T-helper 22 cell (primary cell): ENCODE measurements at places on chromosomes 3 and 15.

- no peak for DNase-seq
These were observed 3.7 kb downstream of the EFCC1 start for GRCh38 chr3:129004639-129005295.

- no peak for DNase-seq
These were observed 990 bp upstream of the CLDN1 start for GRCh38 chr3:190323246-190323626.

DNA sequence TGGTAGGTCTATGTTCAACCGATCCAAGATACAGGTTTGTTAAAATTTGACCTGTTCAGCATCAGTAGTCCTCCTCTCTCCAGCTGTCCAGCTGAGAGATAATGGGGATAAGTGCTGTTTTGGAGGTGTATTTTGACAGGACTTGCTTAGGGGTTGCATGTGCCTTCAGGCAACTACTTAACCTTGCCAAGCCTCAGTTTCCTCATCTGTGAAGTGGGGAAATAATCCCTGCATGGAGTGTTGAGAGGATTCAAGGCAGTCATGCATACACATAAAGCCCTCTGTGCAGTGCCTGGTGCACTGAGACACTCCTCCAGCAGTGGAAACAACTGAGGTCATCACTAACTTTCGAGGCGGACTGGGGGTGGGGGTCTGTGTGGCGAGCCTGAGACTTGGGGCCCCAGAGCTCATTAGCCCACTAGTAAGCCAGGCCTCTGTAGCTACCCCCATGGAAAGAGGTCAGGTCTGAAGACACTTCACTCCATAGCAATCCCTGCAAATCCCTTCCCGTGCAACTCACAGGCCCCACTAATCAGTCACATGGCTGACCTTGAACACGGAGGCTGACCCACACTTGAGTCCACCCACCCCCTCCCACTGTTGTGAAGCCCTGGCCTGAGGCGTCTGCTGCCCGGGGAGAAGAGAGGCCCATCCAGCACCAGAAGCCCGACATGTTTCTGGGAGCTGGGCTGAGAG lies 25.9 kb upstream of the SLC6A6 start:
- no peak for DNase-seq

- DNase-seq: no peak
These were observed 112.1 kb upstream of the NPHP3 start for GRCh38 chr3:132834356-132834755.

DNA sequence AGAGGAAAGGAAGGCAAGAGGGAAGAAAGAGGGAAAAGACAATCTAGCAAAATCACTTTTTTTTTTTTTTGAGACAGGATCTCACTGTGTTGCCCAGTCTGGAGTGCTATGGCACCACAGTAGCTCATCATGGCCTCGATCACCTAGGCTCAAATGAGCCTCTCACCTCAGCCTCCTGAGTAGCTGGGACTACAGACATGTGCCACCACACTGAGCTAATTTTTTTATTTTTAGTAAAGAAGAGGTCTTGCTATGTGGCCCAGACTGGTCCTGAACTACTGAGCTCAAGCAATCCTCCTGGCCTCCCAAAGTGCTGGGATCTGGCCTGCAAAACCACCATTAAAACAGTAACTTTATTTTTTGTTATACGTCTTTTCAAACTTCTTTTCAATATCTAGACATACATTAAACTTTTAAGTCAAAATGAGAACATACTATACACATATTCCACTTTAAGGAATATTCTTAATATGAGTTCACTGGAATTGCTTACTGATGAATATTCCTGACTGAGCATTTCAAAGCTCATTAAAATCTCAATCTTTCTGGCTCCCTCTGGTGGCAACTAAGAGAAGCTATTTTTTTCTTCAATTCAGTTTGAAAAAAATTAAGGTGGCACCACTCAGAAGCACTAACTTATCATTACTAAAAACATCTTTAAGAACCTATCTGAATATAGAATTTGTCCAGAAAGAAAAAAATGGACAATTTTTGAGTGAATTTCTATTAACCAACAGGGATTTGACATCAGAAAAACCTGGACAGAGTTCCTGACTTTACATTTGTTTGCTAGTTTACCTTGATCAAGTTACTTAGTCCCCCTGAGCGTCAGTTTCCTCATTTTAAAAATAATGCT lies 40.9 kb downstream of the UACA start:
- DNase-seq: no peak

DNA sequence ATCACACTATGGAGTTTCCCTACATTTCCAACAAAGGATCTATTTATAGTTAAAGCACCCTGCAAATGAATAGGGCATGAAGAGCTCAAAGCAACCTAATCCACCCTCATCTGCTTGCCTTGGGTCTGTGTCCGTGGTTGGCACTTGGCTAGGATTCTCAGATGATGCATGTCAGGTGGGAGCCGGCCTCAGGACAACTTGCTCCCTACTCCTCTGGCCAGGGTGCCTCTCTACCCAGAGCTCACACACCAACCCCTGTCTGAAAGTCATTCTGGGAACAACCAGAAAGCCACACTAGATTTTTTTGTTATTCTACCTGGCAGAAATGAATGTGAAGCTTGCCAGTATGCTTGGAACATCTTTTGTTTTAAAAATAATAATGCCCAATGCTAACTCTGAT lies 13.2 kb downstream of the ARHGEF3 start:
- no peak for DNase-seq

GRCh38 chr3:132660811-132661070 lies 612 bp downstream of the UBA5 start:
- DNase-seq: no peak

GRCh38 chr15:78102741-78103140 lies 10.4 kb downstream of the SH2D7 start:
- no peak for DNase-seq

DNA sequence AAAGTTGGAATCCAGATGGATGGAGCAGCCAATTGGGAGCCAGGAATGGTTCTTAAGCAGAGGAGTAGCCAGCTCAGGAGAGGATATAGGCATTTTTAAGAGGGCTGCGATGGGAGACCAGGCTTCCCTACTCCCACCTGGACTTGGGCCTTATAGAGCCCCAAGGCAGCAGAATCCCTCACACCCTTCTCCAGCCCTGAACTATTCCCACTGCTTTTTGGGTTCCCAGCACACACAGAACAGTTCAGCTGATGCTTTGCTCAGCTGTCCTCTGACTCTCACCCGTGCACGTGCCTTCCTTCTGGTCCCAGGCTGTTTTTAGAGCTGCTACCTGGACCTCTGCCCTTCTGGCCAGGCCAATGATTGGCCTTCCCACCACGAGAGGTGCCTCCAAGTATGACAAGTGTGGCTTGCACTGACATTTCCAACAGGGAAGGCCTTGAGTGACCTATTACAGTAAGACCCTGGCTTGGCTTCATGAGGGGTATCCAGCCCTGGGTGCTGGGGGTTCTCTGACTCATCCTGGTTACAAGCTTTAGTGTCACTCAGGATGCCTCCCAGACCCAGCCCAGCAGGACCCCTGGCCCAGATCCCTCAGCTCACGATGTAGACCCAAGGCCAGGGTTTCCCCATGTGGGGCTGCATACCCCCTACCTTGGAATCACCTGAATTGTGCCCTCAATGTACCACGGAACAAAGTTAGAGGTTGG lies 25.2 kb downstream of the NOX5 start:
- DNase-seq: no peak

DNA sequence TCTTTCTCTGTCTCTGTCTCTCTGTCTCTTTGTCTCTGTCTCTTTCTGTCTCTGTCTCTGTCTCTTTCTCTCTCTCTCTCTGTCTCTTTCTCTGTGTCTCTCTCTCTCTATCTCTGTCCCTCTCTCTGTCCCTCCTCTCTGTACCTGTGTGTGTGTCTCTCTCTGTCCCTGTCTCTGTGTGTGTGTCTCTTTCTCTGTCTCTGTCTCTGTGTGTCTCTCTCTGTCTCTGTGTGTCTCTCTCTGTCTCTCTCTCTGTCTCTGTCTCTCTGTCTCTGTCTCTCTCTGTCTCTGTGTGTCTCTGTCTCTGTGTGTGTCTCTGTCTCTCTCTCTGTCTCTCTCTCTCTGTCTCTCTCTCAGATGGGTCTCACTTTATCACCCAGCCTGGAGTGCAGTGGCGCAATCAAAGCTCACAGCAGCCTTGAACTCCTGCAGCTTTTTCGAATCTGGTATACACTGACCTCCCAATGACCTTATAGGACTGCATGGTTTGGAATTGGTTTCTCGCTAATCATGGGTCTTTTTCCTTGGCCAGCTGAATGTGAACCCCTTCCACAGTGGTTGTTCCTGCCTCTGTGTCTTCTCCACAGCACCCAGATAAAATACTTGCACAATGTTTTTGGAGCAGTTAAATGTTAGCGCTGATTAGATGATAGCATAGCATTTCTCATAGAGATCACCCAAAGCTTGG lies 102.6 kb upstream of the KLHL25 start:
- DNase-seq: no peak

- no peak for DNase-seq
These were observed 72.5 kb downstream of the GPR156 start for GRCh38 chr3:120212505-120212904.

GRCh38 chr3:161267646-161268045 lies 46.5 kb downstream of the NMD3 start:
- no peak for DNase-seq

GRCh38 chr3:71133865-71134264 lies 449.7 kb downstream of the FOXP1 start:
- no peak for DNase-seq

DNA sequence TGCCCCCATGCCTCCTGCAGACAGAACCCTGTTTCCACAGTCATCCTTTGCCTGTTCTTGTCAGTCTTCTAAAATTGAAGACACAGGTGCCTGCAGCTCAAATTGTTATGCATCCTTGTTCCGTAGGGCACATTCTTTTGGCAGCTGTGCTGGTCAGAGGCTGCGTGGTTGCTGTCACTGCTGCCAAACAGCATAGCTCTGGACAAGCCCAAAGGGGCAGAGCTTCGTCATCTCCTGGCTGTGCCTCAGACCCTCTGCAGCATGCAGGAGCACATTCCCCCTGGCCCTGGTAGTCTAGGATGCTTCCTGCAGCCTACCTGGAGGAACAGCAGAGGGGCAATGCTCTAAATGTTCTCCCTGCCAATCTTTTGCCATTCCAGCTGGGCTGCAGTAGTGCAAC lies 2.1 kb upstream of the FBXL22 start:
- no peak for DNase-seq

GRCh38 chr3:112390783-112391641 lies 58.1 kb downstream of the CD200 start:
- no peak for DNase-seq
